Liver (tissue), 10 donors: ENCODE measurements at places on chromosomes 7 and 10. TPM values are rescaled to one million over a fixed set of nuclear protein-coding genes. Genes with fewer than 3 reads are reported as not detected.

Gene SCRN1
- polyA plus RNA-seq = 1.1 TPM

DNA sequence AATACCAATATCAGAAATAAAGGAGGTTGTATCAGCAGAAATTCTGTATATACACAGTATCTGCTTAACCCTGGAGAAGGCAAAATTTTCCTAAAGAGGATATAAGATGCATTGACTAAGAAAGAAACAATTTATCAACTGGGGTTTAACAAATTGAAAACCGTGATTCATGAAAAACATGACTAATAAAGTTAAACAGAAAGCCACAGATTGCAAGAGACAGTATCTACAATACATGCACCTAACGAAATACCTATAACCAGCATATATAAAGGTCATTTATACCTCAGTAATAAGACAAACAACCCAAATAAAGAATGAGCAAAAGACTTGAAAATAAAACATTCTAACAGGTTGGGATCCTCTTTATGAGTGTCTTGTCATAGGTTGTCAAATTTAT is 101.8 kb downstream of the IQUB start:
- H3K4me1 ChIP-seq = no peaks in the 10 kb centered on the region
- DNase-seq = no peak
- H3K36me3 ChIP-seq = no peaks in the 10 kb centered on the region
- H3K27ac ChIP-seq = no peak overlapping the region
- no peaks in the 10 kb centered on the region for H3K27me3 ChIP-seq
- H3K4me3 ChIP-seq = no peak overlapping the region

DNA sequence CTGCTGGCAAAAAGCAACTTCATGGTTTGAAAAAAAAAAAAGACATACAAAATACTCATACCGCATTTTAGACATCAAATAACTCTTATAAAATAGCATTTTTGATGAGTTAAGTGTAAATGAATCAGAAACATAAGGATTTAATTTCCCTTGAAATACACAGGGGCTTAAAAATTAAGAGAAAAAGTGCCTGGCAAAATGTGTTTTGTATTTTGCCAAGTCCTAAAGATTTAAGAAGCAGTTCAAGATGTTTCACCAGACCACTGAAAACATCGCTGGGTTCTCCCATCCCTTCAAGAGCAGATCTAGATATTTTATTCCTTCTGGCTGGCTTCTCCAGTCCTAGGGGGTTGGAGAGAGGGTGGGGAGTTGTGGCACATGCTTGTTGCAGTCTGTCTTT is 396.4 kb downstream of the INHBA start:
- no peak for DNase-seq
- H3K4me3 ChIP-seq = no peak overlapping the region
- H3K27me3 ChIP-seq = no peaks in the 10 kb centered on the region

- H3K27ac ChIP-seq = no peak overlapping the region
- H3K4me1 ChIP-seq = no peaks in the 10 kb centered on the region
- H3K4me3 ChIP-seq = no peak overlapping the region
- no peaks in the 10 kb centered on the region for H3K36me3 ChIP-seq
- no peaks in the 10 kb centered on the region for H3K27me3 ChIP-seq
Observed at GRCh38 chr7:152959610-152960009, 200.1 kb downstream of the ACTR3B start.

DNA sequence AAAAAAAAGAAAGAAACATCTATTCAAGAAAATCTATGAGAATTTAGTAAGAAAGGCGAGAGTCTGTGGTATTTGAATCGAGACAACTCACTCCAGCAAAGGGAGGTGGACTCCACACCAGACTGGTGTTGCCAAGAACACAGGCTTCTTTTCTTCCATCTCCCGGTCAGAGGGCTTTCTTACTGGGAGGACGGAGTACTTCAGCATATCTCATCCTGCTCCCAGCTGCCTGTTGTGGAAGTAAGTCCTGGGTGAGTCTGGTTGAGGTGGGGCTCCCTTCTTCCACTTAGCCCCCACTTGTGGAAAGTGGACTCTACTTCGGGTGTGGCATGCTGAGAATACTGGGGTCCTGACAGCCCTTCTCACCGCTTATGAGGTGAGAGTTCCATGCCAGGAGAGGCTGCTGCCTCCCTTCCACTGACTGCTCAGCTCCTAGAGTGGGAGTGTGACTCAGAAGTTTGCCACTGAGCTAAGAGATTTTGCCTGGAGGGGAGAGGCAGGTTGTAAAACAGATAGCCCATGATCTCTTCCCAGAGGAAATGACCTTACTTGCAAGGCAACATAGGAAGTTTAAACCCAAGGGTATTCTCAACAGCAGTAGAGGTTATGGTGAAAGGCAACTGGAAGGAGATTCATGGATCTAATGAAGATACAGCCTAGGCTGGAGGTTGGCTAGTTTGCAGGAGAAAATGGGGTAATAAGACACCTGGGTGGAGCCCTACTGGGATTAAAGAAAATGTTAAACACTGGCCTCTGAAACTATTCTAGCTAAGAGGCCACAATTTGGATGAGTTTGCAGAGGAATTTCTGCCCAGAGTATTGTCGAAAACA is 3.5 kb upstream of the NACAD start:
- H3K27me3 ChIP-seq = no peaks in the 10 kb centered on the region
- H3K4me3 ChIP-seq = no peak overlapping the region
- no peaks in the 10 kb centered on the region for H3K36me3 ChIP-seq
